ENCODE measurements at places on chromosomes 3 and 15.

DNA sequence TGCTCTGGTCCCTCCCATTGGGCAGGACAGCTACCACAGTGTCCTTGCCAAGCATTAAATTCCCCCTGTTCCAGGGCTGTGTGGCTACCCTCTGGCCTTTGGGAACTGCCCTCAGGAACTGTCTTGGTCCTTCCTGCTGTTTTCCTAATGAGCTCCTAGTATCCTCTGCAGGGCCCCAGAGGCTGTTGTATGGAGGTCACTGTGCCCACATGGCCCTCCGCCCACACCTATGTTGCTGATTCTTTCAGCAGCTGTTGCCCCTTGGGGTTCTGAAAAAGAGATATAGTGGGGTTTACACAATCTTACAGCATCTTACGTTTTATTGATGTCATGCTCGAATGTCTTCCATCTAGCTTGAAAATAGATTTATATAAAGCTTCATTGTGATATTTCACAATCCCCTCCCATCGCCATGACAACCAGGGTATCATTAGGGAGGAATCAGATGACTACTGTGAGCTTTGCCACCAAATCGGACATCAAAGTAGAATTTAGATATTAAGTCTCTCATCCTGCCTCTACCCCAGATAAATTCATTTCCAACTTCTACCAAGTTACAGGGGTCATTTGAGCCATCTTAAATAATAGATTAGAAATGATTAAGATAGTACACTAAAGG lies 97.1 kb upstream of the NR2E3 start:
- H3K4me1 ChIP-seq: no peaks in the 10 kb centered on the region
- H3K27ac ChIP-seq: no peak overlapping the region

DNA sequence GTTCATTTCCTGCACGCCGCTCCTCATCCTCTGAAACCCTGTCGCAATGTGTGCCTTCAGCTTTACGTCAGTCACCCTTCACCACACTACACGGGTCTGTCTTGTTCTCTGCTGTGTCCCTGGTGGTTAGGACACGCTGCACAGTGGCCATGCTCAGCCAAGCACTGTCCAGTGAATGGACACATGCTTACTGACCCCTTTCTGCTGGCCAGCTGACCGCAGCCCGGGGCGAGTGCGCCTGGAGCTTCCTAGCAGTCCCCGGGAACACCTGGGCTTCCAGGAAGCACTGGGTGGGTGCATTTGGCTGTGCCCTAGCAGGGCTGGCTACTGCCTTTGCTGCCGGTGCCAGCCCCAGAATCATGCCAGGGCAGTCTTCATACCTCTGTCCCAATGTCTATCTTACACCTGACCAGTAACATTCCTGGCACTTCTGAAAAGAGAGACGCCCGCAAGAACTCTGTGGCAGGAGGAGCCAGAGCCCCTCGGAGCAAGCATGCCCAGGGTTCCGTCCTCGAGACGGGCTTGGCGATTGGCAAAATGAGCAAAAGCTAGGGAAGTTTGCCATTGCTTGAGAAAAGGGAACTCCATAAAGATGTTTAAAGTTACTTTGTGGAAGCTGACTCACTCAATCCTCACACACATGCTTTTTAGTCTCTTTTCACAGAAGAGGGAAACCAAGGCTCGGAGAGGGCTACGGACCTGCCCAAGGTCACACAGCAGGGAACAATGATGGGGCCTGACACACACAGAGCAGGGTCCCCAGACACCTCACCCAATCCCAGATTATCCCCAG lies 15.7 kb upstream of the ZXDC start:
- no peak for DNase-seq
- H3K4me1 ChIP-seq: peaks cover 29% of the 10 kb centered on the region
- H3K4me3 ChIP-seq: no peak overlapping the region

DNA sequence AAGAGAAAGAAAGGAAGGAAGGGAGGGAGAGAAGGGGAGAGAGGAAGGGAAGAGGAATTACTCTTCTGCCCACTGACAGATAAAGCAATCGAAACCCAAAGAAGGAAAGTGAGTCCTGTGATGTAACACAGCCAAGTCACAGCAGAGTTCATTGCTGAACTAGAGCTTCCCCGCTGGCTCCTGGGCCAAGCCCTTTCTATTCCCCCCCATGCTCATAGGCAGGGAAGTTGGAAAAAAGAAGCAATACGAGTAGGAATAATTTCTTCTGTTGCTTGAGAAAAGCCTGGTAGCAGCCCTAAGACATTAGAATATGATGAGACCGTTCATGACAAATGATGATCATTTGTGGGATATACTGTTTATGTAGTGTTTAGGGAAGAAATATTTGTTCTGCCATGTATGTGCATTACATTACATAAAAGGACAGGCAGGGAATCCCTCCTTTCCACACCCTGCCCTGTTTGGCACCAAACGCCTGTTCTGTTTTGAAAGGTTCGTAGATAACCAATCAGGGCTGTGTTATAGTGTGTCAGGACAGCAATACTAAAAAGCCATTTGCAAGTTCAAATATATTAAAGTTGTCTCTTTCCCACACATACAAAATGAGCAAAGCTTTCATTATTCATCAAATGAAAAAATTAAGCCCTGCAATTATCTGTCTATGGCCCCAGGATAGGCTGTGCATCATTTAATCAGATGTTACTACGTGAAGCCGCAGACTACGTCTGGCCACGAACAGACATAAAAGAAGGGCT lies 111.0 kb upstream of the TRPM1 start:
- H3K27ac ChIP-seq: no peak overlapping the region
- H3K4me3 ChIP-seq: no peak overlapping the region
- peaks cover 13% of the 10 kb centered on the region for H3K36me3 ChIP-seq
- peaks cover 7% of the 10 kb centered on the region for H3K27me3 ChIP-seq

GRCh38 chr3:71358243-71358642 lies 225.3 kb downstream of the FOXP1 start:
- H3K4me3 ChIP-seq: no peak overlapping the region

DNA sequence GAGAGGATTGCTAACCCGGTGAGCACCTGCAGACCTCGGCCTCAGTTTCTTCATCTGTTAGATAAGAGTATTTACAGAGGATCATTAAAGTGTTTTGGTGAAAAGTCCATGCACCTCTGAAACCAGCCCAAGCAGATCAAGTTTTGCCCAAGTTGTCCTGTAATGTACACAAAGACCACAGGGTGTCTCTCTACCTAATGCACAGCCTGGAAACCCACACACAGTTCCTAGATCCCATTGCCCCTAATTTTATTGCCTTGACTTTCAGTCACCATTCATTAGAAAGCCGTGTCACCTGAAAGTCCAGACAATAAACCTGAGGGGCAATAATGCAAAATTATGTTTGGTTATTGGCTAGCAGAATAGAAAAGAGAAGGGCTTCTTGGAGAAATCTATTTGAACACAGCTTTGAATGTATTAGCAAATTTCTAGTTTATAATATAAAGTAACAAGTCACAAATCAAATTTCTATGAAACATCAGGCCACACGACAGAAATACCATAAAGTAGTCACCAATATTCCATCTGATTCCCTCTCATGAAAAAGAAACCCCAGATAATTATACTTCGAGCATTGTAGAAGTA lies 161.3 kb upstream of the SLC2A2 start:
- H3K27me3 ChIP-seq: no peaks in the 10 kb centered on the region
- no peak overlapping the region for H3K27ac ChIP-seq
- no peak for DNase-seq
- peaks cover 52% of the 10 kb centered on the region for H3K36me3 ChIP-seq

- H3K27me3 ChIP-seq: peaks cover 17% of the 10 kb centered on the region
- no peak overlapping the region for H3K4me3 ChIP-seq
- DNase-seq: no peak
- no peaks in the 10 kb centered on the region for H3K4me1 ChIP-seq
These were observed 69.5 kb upstream of the NEO1 start for GRCh38 chr15:72982714-72983113.

- peaks cover 3% of the 10 kb centered on the region for H3K36me3 ChIP-seq
- peaks cover 54% of the 10 kb centered on the region for H3K27me3 ChIP-seq
- peaks cover 5% of the 10 kb centered on the region for H3K4me1 ChIP-seq
- H3K27ac ChIP-seq: no peak overlapping the region
These were observed 2.6 kb downstream of the SLITRK3 start for GRCh38 chr3:165193366-165194254.

- H3K4me3 ChIP-seq: no peak overlapping the region
- no peak for DNase-seq
- no peaks in the 10 kb centered on the region for H3K36me3 ChIP-seq
These were observed 288.6 kb downstream of the CLSTN2 start for GRCh38 chr3:140223631-140224030.

- H3K27ac ChIP-seq: peak overlapping the region; percentile 72
- DNase-seq: peak; percentile 26
- peaks cover 6% of the 10 kb centered on the region for H3K36me3 ChIP-seq
- H3K4me1 ChIP-seq: peaks cover 19% of the 10 kb centered on the region
- H3K27me3 ChIP-seq: no peaks in the 10 kb centered on the region
These were observed 72.7 kb downstream of the IL1RAP start for GRCh38 chr3:190586631-190587011.

GRCh38 chr3:101638261-101638745 lies 38.6 kb downstream of the ZBTB11 start:
- no peaks in the 10 kb centered on the region for H3K27me3 ChIP-seq
- no peak for DNase-seq
- H3K27ac ChIP-seq: no peak overlapping the region
- H3K4me3 ChIP-seq: no peak overlapping the region
- H3K4me1 ChIP-seq: peaks cover 7% of the 10 kb centered on the region

GRCh38 chr3:76429581-76430177 lies 610.2 kb upstream of the ROBO2 start:
- H3K27me3 ChIP-seq: no peaks in the 10 kb centered on the region
- no peak for DNase-seq
- no peak overlapping the region for H3K4me3 ChIP-seq
- no peak overlapping the region for H3K27ac ChIP-seq
- no peaks in the 10 kb centered on the region for H3K4me1 ChIP-seq

GRCh38 chr15:81379269-81379668 lies 5.3 kb upstream of the TMC3 start:
- H3K27me3 ChIP-seq: peaks cover 4% of the 10 kb centered on the region
- peaks cover 6% of the 10 kb centered on the region for H3K4me1 ChIP-seq
- H3K36me3 ChIP-seq: no peaks in the 10 kb centered on the region
- no peak overlapping the region for H3K27ac ChIP-seq

DNA sequence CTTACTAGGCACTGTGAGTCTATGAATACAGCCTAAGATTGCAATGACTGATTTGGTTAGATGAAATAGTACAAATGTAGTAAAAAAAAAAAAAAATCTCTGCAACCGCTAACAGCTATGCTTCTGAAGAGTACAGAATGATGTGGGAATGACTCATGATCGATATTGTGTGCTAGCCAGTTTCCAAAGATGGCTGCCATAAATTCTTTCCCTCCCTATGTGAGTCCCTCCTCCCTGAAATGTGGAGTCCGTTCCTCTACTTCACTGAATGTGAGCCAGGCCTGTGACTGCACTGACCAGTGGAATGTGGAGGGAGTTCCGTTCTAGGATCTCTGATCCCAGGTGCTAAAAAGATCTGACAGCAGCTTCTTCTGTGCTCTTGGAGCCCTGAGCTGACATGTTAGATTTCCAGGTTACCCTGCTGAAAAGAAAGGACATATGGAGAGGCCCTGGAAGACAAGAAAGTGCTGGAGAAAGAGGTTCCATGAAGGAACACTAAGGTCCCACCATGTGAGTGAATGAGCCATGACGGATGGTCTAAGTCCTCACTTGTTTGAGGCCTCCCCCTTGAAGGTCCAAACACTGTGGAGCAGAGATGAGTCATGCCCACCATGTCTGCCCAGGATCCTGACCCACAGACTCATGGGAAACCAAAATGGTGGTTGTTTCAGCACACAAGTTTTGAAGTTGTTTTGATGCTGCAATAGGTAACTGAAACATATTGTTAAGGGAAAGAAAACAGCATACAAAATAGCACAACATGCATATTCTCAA lies 46.3 kb downstream of the DGKG start:
- no peaks in the 10 kb centered on the region for H3K36me3 ChIP-seq
- H3K27me3 ChIP-seq: no peaks in the 10 kb centered on the region
- H3K4me1 ChIP-seq: no peaks in the 10 kb centered on the region
- DNase-seq: no peak

- peaks cover 7% of the 10 kb centered on the region for H3K27me3 ChIP-seq
- no peak overlapping the region for H3K27ac ChIP-seq
- H3K4me1 ChIP-seq: no peaks in the 10 kb centered on the region
These were observed 102.6 kb upstream of the IL12A start for GRCh38 chr3:159886050-159886449.
